ENCODE measurements at places on chromosomes 7 and 10. TPM values are rescaled to one million over a fixed set of nuclear protein-coding genes. Genes with fewer than 3 reads are reported as not detected.

Gene ASB10
- total RNA-seq, result not detected

Gene INA
- 0.08 TPM for total RNA-seq

Gene JCAD
- 40.7 TPM for total RNA-seq

Gene SPDYE1
- not detected for total RNA-seq

DNA sequence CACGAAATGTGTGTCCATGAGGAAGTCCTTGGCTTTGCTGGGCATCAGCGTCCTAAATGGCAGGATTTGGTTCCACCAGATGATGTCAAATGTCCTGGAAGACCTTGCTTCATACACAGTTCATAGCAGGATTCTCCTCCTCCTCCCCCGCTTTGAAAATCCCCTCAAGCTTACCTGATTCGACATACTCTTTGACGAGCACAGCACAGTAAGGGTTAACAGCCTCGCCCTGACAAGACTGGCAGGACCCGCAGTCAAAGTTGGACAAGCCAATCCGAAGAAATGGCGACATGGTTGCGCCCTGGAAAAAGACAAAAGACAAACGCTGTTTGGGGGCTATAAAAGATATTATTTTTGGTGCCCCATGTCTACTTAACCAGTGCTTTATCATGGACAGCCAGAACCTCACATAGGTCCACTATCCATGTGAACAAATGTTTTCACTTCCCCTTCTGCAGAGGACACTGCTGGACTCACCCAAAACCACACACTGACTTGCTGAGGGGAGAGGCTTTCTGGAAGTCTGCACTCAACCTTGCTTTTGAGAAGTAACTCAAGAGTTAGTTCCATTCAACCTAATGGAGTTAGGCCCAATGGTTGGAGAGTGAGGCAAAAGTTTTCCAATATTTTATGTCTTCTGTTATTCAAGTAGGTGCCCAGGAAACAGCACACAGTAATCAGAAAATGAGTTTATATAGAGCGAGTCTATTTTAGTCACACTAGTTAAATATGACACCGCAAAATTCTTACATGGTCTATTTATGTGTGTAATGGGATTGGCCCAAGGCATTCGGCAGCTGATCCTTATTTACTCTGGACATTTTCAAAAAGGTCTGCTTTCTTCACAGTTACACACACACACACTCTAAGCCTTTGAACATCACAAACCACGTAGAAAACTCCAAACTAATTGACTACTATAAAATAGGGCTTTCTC lies 65.0 kb downstream of the PRKCQ start:
- DNase-seq, result no peak

GRCh38 chr7:124032369-124033094 lies at the start of gene TMEM229A:
TMEM229A (minus strand) TSS chr7:124033067; CDS start chr7:124033003, 64 bp downstream.
- no peak for DNase-seq

Gene COPG2
- 26.0 TPM for total RNA-seq

DNA sequence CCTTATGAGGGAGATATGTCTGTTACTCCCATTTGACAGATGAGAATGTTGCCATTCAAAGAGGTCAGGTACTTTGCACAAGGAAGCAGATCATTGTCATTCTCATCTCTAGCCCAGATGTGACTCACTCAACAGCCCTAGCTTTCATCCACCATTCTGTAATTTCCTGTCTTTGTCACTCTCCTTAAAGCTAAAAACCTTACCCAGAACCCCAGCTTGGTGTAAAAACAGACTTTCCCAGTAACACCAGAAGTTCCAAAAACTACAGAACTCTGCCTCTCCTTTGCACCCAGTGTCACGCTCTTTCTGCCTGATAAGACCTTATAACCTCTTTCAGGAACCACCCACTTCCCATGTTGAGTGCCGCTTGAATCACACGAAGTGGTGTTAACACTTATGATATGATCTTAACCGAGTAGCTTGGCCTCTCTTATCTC lies 89.1 kb upstream of the SP4 start:
- no peak for DNase-seq

Gene MBL2
- total RNA-seq, result not detected

Gene HSPB1
- total RNA-seq, result 422 TPM

DNA sequence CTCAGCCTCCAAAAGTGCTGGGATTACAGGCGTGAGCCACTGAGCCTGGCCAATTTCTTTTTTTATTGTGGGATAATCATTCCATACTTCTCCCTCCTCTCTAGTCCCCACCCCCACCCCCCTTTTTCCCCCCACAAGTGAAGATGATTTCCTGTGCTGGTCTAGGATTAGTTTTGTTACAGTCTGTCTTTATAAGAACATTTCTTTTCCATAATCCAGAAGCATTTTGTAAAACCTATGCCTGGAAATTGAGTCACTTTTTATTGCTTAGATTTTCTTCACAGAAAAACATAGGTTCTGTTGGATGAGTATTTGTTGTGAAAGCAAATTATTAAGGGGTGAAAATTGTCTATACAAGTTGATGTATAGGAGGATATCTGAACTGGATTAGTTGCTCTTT lies 98.9 kb downstream of the KAT6B start:
- DNase-seq, result no peak

- DNase-seq, result no peak
These were observed 115.2 kb downstream of the HIP1 start for GRCh38 chr7:75623390-75624133.

- no peak for DNase-seq
These were observed 18.9 kb upstream of the OPN4 start for GRCh38 chr10:86635402-86635801.

All from Panc1 (cell line).